ENCODE measurements at places on chromosomes 1 and 21. TPM values are rescaled to one million over a fixed set of nuclear protein-coding genes. Genes with fewer than 3 reads are reported as not detected.

DNA sequence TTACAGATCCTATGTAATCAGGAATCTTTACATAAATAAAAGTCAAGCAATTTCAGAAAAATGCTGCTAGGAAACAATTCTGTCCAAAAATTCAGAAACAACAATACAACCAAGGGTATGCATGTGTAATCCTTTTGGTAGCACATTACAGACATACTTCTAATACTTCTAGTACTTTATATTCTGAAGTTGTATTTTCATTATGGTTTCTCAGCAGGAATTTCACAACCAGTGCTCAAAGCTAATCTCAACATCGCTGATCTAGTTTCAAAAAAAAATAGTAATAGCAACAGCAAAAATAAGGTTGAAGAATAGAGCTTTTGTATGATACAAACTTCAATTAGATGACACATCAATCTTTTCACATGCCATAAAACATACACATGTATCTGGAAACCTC, 545.2 kb downstream of the LTN1 start:
- DNase-seq, result no peak

GRCh38 chr1:110637475-110637874, 31.3 kb upstream of the KCNA2 start:
- no peak for DNase-seq

GRCh38 chr1:78147031-78147430, 101.3 kb downstream of the GIPC2 start:
- DNase-seq, result no peak

GRCh38 chr1:110676970-110677369, 2.2 kb upstream of the KCNA3 start:
- DNase-seq, result no peak

DNA sequence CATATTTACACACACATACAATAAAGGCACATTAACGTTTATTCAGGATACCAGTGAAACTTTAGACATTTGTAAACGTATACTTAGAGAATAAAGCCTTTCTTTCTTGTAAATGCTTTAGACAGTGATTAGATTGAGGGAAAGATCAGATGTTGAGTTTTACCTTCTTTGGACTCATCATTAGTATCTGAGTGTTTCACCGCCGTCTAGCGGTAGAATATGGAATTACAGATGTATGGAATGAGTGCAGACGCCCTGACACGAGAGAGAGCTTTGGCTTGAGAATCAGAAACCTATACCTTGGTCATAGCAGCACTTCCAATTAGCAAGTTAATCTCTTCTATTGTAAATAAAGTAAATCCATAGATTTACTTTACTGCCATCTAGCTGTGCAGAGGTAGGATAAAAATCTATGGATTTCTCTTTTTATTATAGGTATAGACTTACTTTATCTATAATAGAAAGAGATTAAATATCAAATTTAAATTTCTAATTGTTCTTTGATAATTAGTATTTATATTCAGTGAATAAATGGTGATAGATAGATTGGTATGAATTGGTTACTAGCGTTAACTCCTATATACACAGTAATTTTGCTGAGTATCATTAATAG, 12.6 kb downstream of the FLG2 start:
- peak; percentile 93 for DNase-seq

DNA sequence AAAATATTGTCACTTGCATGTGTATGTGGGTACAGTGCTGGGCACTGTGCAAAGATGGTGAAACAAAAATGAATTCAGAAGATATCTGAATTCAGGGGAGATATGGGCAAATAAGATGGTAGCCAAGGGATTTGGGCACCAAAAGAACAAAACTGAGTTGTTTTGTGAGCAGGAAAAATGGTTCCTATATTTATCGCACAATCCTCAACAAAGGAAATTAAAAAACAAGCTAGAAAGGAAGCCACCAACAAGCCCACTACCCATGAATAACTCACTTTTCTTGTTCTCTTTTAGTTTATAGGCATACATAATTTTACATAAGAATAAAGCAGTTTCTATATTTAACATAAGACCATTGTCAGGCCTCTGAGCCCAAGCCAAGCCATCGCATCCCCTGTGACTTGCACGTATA, 40.7 kb upstream of the VASH2 start:
- no peak for DNase-seq

DNA sequence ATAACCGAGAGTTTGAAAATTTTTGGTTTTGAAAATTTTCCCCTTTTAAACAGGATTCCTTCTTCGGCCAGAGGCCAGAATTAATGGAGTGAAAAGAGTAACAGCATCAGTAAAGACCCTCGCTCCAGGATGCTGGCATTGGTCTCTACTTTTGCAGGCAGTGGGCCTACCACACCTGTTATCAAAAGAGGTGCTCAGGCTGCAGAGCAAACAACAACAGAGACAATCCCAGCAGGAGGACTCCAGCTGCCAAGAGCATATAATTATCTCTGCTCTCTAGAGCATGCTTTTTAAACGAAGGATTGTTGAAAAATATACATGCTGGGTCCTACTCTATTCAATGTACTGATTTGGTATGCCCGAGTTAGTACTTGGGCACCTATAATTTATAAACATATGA, 1048.5 kb downstream of the PLA2G4A start:
- no peak for DNase-seq

Gene LCK
- total RNA-seq, result 0.33 TPM

Gene FCGR1A
- total RNA-seq, result not detected

- DNase-seq, result no peak
These were observed 44.1 kb upstream of the ZBTB18 start for GRCh38 chr1:244006961-244007360.

DNA sequence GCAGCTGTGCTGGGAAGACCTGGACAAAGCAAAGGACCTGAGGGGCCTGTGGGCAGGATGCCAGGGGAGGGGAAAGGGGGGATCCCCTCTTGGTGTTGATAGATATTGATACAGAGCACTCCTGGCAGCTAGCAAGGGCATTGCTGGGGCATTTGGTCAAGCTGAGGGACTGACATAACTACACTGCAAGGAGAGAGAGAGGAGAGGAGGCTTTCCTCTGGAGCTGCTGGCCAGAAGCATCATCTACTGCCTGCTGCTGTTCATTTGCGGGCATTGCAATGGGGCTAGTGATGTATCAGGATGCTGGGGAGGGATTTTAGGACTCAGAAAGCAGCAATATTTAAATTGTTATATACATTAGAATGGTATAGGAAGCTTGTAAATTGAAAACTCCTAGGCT, 142.0 kb downstream of the ZNF648 start:
- no peak for DNase-seq

- no peak for DNase-seq
These were observed 12.3 kb downstream of the RNF223 start for GRCh38 chr1:1061682-1062345.

DNA sequence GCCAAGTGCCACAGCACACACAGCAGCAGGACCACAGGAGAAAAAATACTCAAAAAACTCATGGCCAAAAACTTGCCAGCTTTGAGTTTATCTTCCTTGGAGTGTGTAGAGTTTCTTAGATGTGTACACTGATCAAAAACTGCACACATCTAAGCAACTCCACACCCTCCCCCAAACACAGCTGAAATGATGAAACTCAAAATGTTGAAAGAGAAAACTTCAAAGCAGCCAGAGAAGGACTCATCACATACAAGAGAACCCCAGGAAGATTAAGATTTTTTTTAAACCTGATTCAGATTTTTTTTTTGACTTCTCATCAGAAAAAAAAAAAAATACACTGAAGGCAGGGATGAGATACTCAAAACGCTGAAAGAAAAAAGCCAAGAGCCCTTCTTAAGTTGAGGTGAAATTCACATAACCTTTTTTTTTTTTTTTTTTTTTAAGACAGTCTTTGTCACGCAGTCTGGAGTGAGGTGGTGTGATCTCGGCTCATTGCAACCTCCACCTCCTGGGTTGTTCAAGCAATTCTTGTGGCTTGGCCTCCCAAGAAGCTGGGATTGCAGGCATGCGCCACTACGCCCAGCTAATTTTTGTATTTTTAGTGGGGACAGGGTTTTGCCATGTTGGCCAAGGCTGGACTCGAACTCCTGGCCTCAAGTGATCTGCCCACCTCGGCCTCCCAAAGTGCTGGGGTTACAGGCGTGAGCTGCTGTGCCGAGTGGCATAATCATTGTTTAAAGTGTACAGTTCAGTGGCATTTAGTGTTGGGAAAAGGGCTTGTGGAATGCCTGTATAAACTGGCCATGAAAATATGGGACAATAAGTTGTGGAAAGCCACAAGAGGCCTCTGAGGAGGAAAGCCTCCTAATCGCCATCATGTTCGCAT, 20.9 kb upstream of the PDXK start:
- no peak for DNase-seq

- no peak for DNase-seq
These were observed 235.2 kb upstream of the RAB4A start for GRCh38 chr1:229035748-229036082.

Gene CDC42BPA
- 17.9 TPM for total RNA-seq

Gene MX2
- 1.9 TPM for total RNA-seq

Gene TCEA3
- 2.1 TPM for total RNA-seq

GRCh38 chr1:20248971-20249612, 41.6 kb upstream of the VWA5B1 start:
- peak; percentile 55 for DNase-seq

GRCh38 chr1:226132728-226133503, 53.6 kb downstream of the ACBD3 start:
- peak; percentile 96 for DNase-seq

- no peak for DNase-seq
These were observed 7.4 kb downstream of the LRRC47 start for GRCh38 chr1:3788756-3789420.

GRCh38 chr1:174209347-174210187, 50.2 kb downstream of the RABGAP1L start:
- DNase-seq, result no peak

GRCh38 chr1:67792741-67793458, 40.4 kb downstream of the GNG12 start:
- DNase-seq, result no peak

DNA sequence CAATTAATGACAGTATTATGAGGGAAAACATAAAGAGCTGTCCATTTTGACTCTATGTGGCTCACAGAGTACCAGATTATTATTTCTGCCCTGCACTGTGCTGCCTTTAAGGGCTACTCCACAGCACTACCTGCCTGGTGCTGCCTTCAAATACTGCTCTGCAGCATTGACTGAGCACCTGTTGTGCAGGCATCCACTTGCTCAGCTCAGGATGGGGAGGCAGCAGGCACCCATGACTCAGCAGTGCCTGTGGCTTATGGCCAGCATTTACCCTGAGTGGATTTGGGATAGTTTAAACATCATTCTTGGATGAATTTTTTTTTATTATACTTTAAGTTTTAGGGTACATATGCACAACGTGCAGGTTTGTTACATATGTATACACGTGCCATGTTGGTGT, 953 bp upstream of the KPRP start:
- DNase-seq, result no peak

Gene BTBD8
- total RNA-seq, result 0.86 TPM

- DNase-seq, result no peak
These were observed 432 bp downstream of the EPHB2 start for GRCh38 chr1:22711071-22711470.

GRCh38 chr1:31580513-31580870, 4.2 kb downstream of the TINAGL1 start:
- DNase-seq, result no peak

GRCh38 chr21:28769683-28770082, 223.0 kb downstream of the LTN1 start:
- no peak for DNase-seq

DNA sequence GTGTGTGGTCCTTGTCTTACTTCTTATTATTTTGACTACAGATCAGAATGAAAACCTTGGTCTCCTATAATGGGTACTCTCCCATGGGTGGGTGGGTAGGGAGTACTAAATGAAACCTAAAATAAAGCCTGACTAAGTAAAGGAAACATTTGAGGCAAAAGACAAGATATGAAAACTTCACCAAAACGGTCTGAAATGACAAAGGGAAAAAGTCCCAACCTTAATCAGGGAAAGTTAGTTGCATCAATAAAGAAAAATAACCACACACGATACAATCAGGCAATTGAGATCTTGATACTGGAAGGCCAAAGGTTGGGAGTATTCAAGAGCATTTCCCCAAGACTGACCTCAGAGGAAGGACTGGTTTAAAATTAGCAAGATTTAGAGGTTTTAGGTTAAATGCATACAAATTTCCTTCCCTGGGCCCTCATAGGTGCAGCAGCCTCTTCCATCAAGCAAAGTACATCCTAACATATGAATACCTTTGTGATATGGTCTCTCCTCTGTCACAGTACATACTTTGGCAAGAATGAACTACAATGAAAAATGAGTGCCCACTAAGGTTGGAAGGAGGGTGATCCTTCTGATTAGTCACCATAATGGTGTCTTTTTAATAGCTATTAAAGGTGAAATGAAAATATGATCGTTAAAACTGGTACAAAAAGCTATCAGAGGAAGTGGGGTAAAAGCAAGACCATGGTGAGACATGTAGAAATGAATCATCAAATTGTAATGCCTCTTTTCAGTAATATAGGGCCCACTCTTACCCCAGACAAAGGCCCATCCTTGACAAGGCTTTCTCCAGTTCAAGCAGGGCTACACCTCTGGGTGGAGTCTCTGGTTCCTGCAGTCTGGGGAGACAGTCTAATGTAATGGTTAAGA, 15.3 kb upstream of the TNFSF4 start:
- DNase-seq, result no peak

DNA sequence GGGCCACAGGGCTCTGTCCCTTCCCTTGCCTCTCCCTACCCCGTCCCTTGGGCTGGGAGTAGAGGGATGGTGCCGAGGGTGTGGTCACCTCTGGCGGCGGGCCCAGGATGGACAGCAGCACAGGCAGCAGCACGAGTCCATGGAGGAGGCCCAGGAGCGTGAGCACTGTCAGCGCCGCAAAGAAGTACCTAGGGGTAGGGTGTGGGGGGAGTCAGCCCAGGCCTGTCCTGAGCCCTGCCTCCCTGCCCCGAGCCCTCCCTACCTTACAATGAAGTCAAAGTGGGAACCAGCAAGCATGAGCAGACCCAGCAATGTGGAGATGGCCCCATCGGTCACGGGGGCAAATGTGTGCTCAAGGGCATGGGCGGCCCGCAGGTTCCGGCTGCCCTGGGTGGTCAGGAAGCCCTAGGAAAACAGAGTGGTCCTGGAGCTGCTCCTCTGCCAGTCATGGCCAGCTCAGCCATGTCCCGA, 14.7 kb downstream of the BTBD19 start:
- no peak for DNase-seq

GRCh38 chr1:3533067-3534048, 78.0 kb downstream of the MEGF6 start:
- DNase-seq, result no peak

DNA sequence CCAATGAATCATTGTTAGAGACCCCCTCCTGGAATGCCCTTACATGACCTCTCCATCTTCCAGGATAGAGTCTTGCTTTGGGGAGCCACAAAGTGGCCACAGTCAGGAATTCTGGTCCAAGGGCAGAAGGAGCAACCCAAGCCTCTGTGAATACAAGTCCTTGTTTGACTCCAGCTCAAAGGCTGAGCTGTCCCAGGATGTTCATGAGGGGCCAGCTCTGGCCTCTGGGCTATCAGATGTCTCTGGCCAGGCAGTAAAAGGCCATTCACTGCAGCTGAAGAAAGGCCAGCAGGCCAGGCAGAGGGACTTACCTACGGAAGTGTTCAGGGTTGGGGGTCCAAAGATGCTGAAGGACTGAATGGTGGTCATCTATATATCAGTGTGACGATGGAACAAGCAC, 98.3 kb upstream of the IPO9 start:
- DNase-seq, result no peak

All from HT-29 (cell line).